Hippocampal formation (tissue), 2 donors: ENCODE measurements at places on chromosomes 1 and 21.

GRCh38 chr1:28751315-28752060, 14.7 kb downstream of the YTHDF2 start:
- no peak for DNase-seq

- no peak for DNase-seq
Measured at GRCh38 chr1:60936163-60936562, 146.2 kb upstream of the NFIA start.

GRCh38 chr1:100931716-100932115, 35.8 kb downstream of the SLC30A7 start:
- no peak for DNase-seq

DNA sequence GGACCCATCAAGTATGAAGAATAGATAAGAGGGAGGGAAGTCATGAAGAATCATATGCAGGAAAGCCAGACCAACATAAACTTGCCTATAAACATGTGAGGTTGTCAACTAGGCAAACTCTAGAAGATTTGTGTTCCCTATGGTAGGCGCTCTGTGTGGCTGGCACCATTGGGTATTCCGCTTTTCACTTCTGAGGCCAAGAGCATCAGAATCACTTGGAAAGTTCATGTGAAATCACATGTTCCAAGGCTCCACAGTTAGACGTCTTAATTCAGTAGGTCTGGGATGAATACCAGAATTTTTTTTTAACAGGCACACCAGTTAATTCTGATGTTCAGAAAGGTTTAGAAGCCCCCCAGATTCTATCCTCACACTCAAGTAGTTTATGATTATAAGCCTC, 50.5 kb upstream of the LAX1 start:
- DNase-seq: no peak

DNA sequence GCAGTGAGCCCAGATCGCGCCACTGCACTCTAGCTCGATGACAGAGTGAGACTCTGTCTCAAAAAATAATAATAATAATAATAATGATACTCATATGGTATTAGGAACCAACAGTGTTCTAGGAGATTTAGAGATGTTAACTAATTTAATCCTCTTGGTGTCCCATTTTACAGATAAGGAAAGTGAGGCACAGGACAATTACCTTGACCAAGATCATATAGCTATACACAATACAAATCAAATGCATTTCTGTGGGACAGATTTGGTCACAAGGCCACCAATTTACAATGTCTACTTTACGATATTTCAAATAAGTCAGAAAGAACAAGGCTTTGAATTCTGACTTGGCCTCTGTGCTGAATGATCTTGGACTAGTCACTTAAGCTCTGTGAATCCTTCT, 2.2 kb upstream of the ZMYM4 start:
- DNase-seq: no peak

GRCh38 chr21:41373253-41373652, 11.4 kb downstream of the MX2 start:
- DNase-seq: no peak

- no peak for DNase-seq
Measured at GRCh38 chr21:31299291-31300147, 44.5 kb downstream of the TIAM1 start.

DNA sequence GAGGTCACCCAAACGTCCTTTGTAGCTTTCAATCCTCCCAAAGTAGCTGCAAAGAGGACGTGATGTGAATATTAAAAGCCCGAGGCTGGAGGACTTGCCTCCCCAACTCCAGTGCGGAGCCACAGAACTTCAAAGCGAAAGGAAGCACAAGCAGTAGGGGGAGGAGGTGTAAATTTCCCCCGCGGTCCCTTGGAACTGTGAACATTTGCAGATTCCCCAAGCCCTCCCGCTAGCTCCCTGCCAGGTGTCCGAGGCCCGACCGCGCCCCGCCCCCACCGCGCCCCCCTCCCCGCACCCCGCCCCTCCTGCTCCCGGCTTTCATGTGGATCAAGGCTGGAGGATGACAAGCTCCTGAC, 41.5 kb upstream of the HAO2 start:
- DNase-seq: no peak

GRCh38 chr21:44897326-44898010, 23.2 kb downstream of the ITGB2 start:
- no peak for DNase-seq
